ENCODE measurements at places on chromosomes 1 and 21. TPM values are rescaled to one million over a fixed set of nuclear protein-coding genes. Genes with fewer than 3 reads are reported as not detected.

S100A7A gene
- not detected for total RNA-seq

AMY1B gene
- not detected for total RNA-seq

KCNJ10 gene
- total RNA-seq: not detected

TLR5 gene
- total RNA-seq: under 0.01 TPM

GJA5 gene
- not detected for total RNA-seq

CD5L gene
- not detected for total RNA-seq

DMBX1 gene
- not detected for total RNA-seq

SPRR2F gene
- not detected for total RNA-seq

GPR25 gene
- not detected for total RNA-seq

ADARB1 gene
- total RNA-seq: 39.8 TPM

CFAP126 gene
- not detected for total RNA-seq

LIN28A gene
- total RNA-seq: not detected

DNA sequence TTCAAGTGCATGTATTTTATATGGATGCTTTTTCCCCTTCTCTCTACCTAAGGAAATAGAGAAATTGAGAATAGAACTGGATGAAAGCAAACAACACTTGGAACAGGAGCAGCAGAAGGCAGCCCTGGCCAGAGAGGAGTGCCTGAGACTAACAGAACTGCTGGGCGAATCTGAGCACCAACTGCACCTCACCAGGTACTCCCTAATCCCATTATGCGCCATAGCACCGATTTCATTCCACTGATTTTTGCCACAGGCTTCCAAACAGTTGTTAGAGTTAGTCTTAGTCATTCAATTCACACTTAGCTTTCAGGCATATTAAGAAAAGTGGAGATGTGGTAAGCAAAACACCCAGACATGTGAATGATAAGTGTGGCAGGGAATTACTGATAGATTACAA is 122.8 kb downstream of the SDCCAG8 start:
- no peak for DNase-seq

DNA sequence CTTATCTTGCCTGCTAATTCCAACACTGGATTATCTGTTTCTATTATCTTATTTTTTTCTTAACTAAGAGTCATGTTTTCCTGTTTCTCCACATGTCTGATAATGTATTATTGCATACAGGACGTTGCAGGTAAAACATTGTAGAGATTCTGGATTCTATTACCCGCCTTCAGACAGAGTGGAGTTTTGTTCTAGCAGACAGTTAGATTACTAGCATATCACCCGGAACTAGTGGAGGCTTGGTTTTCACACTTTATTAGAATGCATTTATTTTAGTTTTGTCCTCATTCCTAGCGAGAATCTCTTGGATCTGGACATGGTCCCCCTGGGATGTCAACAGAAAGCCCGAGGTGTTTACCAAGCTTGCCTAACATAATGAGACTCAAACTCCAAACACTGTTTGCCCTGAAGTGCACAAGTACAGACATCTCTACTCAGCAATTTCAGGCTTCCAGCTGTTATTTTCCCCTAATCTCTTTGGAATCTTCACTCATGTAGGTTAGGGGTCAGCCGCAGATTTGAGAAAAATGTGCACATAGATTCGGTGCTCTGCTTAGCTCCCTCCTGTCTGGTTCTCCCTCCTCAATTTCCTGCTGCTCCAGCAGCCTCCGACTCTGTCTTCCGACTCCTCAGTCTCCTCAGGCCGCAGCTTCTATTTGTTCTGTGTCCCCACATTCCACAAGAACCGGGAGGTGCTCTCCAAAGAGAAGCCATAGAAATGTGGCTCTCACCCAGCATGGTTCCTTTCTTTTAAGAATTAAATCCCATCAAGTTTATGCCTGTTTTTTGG is 36.8 kb upstream of the PTPRF start:
- no peak for DNase-seq

DNA sequence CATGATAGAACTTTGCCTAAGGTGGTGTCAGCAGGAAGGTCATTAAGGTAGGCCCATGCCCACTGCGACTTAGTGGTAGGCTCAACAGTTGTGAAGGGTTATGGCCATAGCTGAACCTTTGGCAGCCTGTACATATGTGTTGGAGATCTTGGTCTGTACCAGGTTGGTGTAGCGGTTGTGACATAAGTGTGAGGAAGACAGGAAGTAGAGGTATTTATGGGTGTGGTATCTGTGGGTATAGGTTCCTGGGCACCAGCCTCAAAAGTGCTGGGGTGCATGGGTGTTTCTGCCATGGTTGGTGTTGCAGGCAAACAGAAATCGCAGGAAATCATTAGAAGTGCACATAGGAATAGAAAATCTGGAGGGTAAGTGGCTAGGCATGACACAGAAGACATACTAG is 18.6 kb upstream of the LRIF1 start:
- DNase-seq: no peak

DNA sequence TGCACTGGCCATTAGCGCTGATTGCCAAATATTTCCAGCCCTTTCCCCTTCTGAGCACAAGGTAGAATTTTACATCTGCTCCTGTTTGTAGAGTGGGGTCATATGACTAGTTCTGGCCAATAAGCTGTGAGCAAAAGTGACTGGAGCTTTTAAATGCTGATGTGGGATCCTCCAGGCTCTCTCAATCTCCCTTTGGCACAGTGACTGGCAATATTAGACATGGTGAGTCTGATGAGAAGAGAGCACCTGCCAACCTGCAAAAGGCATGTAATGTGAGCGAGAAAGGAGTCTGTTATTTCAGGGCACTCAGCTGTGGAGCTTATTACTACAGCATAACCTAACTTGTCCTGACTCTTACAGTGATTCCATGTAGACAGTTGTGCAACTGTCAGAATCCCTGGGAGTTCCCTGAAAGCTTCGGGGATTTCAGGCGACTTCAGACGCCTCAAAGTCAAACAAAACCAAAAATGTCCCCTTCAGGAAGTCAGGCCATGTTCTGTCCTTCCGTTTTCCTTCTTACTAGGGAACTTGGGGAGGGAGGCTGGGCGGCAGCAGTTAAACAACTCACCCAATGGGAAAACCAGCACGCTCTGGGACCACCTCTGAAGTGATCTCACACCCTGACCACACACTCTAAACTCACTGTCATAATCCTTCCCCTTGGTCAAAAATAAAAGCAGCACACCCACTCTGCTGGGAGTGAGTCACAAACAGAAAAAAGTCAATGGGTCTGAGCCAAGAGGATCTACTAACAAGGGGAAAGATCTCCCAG is 3.6 kb upstream of the RASSF5 start:
- peak; percentile 98 for DNase-seq

GRCh38 chr1:218658269-218658668 is 313.1 kb downstream of the TGFB2 start:
- peak; percentile 61 for DNase-seq

- peak; percentile 11 for DNase-seq
Measured at GRCh38 chr21:29403301-29403700, 104.6 kb downstream of the BACH1 start.

DNA sequence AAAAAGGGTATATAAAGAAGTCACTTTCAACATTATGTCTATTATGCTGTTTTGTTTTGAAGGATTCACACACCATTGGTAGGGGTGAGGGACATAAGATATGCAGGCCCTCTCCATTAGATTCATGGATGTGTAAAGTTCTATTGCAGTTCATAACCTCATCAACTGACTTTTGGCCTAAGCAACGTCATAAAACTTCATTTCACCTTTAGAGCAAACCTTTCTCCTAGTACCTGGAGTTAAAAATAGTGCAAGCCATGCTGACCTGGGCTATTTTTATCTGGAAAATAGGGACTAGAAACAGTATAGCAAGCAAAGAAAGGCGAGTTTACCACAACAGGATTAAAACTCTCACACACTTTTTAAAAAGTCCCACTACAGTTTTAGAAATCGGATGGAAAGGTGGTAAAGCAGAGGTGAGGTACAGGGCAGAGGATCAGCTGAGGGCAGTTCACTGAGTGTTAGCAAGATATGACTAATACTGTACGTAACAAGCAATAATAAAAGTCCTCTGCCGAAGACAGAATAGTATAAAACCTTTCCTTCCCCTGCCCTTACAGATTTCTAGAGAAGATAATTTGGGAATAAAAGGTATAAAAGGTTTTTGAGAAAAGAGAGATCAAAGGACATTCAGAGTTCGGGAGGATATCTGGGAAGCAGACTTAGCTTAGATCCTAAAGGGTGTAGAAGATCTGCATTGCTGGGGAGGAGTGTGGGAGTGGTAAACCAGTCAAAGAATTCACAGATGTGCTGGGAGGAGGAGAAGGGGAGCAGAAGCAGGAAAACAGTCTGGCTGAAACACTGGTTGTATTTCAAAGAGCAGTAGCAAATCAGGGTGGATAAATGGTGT is 14.3 kb downstream of the EGLN1 start:
- peak; percentile 46 for DNase-seq

DNA sequence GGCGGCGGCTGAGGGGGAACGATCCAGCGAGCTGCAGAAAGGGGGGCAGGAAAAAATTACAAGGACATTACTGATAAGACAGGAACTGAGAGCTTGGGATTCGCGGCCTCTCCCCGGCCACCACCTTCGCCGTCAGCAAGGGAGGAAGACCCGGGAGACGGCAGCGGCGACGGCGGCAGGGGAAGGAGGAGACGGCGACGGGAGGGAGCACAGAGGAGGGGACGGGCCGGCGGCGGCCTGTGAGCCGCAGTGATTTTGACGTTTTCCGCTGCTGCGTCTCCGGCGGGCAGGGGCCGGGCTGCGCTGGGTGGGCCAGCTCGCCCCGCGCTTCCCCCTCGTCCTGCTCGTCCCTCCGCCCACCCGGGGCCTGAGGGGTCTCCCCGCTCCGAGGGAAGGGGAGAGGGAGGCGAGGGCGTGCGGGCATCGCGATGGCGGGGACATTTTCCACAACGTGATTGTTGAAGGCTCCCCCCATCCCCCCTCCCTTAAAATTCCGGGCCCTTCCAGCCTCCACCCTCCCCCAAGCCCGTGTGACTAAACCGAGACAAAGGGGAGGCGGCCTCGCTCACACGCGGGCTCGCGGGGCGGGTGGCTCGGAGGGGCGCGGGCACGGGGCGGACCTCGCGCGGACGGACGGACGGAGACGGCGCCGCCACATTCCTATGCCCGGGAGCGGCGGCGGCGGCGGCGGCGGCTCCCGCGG is 407 bp downstream of the CAMSAP2 start:
- DNase-seq: peak; percentile 77

DNA sequence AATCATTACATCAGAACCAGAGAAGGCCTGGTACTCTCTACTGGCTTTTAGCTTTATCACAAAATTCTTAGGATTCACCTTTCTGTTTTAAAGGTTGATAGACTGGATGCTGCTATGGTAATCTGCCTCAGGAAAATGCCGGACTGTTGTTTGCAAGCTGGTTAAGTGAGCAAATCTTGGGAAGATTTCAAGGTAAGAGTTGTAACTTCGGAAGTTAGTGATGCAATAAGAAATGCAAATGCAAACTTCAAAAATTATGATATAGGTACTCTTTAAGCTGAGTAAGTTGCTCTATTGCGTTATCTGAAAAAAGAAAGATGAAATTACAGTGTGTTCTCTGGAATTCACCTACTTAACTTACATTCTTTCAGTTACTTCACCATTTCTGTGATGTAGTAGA is 4.4 kb upstream of the SLC16A1 start:
- no peak for DNase-seq

DNA sequence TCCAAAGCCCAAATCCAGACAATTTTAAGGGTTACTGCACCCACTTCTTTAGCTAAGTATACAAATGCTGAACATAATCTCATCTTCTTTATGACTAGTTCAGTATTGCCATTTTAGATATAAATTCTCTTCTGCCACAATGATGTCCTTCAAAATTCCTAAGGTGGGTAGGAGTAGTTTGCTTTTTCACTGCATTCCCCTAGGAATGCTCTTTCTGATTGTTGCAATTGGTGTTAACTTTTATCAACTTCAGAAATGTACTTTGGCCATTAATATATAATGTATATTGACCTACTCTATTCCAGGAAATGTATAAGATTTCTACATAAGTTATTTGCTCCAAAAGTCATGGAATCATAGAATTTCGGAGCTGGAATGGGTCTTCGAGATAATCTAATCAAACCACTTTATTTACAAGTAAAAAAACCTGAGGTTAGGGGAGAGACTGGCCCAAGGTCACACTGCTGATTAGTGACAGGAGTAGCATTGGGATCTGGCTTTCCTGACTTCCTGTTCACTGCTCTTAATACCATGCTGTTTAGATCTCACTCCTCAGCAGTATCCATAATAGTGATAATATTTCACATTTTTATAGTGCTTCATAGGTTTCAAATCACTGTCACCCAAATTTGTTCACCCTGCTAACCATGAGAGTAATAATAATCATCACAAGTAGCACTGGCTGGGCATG is 46.4 kb upstream of the RASAL2 start:
- no peak for DNase-seq

GRCh38 chr1:186571771-186572170 is 108.5 kb downstream of the PTGS2 start:
- no peak for DNase-seq

GRCh38 chr1:244387415-244387814 is 64.3 kb downstream of the ADSS2 start:
- no peak for DNase-seq

DNA sequence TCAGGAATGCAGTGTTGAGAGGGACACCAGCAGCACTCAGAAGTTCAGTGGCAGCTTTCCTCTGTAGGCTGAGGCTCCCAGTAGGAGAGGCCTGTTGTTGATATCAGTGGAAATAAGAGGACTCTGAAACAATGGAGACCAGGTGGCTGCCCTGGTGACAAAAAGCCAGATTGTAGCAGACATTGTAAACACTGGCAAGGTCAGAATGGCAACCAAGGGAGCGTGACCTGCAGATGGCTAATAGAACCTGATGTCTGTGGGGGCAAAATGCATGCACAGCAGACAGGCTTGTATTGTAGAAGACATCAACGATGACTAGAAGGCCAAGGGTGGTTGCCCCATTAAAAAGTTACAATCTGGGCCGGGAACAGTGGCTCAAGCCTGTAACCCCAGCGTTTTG is 53.1 kb upstream of the GPR37L1 start:
- DNase-seq: no peak

DNA sequence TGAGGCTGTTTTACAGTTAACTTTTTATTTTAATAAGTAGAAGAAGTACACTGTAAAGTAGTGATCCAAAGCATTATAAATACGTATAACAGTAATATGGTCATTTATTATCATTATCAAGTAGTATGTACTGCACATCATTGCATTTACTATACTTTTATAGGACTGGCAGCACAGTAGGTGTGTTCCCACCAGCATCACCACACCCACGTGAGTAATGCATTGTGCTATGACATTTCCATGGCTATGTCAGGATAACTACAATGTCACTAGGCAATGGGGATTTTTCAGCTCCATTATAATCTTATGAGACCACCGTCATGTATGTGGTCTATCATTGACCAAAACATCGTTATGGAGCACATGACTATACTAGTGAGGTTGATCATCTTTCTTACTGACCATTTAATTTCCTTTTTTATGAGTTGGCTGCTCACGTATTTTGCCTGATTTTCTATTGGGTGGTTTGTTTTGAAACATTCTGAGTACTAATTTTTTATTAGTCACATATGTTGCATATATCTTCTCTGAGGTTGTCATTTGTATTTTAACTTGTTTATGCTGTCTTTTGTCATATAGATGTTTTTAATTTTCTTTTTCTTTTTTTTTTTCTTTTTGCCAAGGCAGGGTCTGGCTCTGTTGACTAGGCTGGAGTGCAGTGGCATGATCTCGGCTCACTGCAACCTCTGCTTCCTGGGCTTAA is 25.3 kb upstream of the SHCBP1L start:
- no peak for DNase-seq

DNA sequence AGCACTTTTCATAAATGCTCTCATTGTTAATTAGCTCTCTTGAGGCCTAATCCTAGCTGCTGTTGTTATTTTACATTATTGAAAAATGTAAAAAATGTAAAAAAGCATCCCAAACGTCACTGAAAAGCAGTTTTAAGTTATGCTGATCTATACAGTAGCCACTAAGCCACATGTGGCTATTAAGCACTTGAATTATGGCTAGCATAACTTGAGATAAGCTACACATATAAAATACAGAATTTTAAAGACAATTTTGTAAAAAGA is 18.4 kb upstream of the DNASE2B start:
- DNase-seq: no peak
